ENCODE measurements at places on chromosomes 4 and X.

- DNase-seq = no peak
Observed at GRCh38 chr4:82362565-82362964, 11.2 kb downstream of the HNRNPD start.

GRCh38 chr4:130855533-130855932 lies 1759.6 kb downstream of the C4orf33 start:
- no peak for DNase-seq

DNA sequence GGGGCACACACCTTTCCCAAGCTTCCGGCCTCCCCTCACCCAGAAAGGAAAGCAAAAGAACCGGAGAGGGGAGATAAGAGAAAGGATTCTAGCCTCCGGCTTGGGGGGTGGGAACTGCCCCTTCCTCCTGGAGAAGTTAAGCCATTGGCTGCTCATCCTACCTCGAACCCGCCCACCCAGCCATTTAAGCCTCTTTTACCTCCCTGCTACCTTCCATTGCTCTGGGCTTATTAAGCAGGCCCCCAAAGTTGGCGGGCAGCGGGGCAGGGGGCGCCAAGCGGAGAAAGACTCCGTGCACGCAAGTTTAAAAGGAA lies 2.3 kb downstream of the MAML3 start:
- no peak for DNase-seq

DNA sequence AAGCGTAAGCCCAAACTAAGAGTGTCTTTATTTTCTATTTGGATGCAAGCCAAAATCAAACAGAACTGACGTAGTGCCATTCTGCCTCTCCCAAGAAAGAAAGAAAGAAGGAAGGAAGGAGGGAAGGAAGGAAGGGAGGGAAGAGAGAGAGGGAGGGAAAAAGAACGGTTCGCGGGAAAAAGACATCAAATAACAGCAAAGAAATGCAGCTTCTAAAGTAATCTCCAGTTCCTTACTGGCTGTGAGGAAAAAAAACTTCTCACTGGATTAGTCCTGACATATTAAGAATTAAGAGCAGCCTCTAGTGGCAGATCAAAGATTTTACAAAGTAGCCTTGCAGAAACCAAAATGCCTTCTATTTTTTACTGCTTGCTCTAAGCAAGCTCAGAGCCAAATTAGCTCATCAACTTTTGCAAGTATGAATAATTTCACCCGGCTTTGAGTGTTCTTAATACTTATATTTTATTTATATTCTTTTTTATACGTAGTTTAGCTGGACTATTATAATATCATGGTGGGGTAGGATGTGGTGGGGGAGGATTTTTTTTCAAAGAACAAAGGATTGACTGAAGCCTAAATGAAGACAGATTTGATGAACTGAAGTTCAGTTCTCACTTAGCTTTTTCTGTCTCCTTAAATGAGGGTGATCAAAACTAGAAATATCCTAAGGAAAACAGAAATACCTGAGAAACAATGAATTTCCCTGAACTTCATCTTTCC lies 36.6 kb downstream of the PITX2 start:
- DNase-seq = peak; percentile 12

GRCh38 chr4:41158756-41159155 lies 55.6 kb downstream of the APBB2 start:
- DNase-seq = no peak

GRCh38 chr4:182207830-182208396 lies 35.3 kb upstream of the TENM3 start:
- DNase-seq = peak; percentile 15

GRCh38 chr4:189506080-189506479 lies 434.6 kb upstream of the FRG1 start:
- DNase-seq = no peak

- DNase-seq = no peak
Observed at GRCh38 chr4:132479543-132479942, 669.6 kb upstream of the PCDH10 start.

DNA sequence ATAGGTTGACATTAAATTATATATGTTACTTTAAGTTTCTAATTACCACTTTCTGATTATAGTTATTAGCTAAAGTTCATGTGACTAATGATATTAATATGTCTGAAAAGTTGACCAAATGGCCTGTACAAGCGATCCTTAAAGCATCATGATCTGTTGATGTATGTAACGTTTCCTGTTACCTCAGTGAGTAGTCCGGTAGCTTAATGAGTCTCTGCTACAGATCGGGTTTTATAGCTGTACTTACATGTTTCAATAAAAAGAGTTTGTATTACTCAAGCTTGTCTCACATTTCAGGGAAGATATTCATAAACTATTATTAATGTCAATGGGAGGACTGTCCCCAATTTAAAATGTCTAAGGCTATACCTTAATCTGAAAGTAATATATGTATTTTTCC lies 246.3 kb downstream of the PPP3CA start:
- DNase-seq = no peak

GRCh38 chrX:2608638-2609430 lies 82.3 kb upstream of the CD99 start:
- DNase-seq = no peak

GRCh38 chr4:173520921-173521466 lies 9.0 kb downstream of the HAND2 start:
- DNase-seq = no peak

GRCh38 chr4:95798727-95799126 lies 41.2 kb upstream of the PDHA2 start:
- no peak for DNase-seq

DNA sequence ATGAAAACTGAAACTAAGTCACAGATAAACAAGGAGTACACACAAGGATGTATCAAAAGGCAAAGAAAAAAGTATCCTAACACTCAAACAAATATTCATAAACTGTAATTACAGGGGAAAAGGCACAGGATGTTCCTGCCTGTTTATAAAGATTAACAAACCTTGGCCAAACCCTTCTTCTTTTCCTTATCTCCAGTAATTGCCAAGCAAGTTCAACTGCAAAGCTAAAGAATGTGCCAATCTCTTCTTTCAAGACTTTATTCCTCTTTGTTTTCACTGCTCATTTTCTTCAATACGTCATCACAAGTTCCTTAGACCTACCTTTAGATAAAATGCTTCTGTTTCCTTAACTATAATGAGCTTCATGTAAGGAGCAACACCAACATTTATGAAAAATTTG lies 171.2 kb downstream of the AMELX start:
- no peak for DNase-seq

DNA sequence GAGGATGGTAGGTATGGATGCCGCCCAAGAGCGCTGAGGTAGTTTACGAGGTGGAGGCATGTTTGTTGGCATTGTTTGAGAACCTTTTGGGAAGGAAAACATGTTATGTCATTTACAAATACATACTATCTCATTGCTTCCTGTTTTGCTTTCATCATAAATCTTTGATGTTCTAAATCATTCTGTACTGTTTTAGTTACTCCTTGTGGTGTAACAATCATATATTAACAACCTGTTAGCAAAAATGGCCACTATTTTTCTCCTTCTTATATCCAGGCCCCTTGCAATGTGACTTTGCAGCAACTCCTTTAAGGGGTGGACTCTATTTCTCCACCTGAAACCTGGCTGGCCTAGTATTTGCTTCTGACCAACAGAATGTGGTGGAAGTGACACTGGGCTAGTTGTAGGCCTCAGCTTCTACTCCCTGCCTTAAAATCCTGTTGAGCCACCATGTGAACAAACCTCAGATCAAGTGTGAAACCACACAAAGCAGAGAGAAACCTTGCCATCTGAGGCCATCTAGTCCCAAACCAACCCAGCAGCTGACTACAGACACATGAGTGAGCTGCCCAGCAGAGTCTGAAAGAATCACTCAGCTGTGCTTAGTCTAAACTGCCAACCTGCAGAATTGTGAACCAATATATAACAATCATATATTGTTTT lies 15.8 kb upstream of the CXorf38 start:
- DNase-seq = no peak

GRCh38 chrX:1330605-1331004 lies 6.0 kb upstream of the IL3RA start:
- no peak for DNase-seq

DNA sequence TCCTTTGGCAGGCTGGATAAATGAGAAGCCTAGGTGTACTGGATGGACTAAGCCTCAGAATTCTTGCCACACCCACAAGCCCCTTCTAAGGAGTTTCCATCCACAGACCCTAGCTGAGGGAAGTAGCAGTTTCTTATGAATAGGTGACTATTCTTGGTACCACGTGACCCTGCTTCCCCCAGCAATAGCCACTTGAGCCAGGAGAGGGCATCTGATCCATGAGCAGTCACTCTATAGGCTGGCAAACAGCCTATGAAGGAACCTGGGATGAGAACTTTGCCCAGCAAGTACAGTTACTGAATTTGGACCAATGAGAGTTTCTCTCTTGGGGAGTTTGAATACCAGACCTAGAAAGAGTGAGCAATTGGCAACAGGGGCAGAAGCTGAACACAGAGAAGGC lies 84.0 kb downstream of the RTL9 start:
- DNase-seq = no peak

GRCh38 chrX:12866451-12867377 lies at the start of gene TLR7:
TLR7 (plus strand) TSS chrX:12867072; CDS start chrX:12867579, 507 bp downstream.
- DNase-seq = no peak

DNA sequence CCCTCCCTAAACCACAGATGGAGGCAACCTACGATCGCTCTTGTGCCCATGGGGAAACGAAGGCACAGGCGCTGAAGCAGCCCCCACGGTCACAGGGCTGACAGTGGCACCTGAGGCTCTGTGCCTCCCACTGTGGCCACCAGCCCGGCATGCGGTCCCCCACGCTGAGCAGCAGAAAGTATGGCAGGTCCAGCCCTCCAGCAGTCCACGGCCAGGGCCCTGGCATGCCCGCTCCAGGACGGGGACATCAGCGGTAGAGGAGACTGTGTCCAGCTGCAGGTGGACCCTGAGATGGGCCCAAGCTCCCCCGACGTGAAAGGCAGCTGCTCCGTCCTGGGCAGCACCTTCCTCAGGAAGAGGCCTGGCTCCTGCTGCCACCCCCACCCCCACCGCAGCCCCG lies 61.2 kb downstream of the FAM53A start:
- DNase-seq = no peak

GRCh38 chrX:8049827-8050226 lies 121.2 kb downstream of the VCX2 start:
- DNase-seq = no peak

Data from Panc1 (cell line).